ENCODE measurements at places on chromosomes 2 and 18.

- no peak for DNase-seq
Measured at GRCh38 chr2:166158546-166158945, 30.7 kb upstream of the SCN1A start.

DNA sequence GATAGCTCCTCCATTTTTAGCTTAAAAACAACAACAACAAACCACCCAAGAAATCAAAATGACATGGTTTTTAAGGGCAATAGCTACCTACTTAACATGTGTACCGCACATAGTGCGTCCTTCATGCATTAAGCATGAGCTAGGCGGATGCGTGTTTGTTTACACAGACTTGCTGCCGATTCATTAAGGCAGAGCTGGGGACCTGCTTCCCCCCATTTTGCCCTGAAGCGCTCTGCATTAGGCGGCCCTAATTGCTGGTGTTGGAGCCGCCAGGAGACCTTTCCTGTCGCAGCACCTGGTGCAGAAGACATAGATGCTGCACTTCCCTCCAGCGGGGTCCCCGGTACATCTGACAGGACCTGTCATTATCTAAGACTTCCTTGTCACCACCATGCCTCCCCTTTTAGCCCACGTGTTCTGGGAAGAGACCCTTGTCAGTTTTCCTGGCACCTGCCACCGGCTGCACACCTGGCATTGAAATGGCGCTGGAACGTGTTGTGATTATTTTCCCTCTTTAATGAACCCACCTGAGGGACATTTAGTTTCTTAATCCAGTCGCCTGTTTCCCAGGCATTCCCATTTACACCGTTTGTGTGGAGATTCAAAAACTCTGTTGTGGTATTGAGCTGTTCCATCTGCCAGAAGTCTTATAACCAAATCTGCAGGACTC, 261.1 kb upstream of the RAB12 start:
- no peak for DNase-seq

DNA sequence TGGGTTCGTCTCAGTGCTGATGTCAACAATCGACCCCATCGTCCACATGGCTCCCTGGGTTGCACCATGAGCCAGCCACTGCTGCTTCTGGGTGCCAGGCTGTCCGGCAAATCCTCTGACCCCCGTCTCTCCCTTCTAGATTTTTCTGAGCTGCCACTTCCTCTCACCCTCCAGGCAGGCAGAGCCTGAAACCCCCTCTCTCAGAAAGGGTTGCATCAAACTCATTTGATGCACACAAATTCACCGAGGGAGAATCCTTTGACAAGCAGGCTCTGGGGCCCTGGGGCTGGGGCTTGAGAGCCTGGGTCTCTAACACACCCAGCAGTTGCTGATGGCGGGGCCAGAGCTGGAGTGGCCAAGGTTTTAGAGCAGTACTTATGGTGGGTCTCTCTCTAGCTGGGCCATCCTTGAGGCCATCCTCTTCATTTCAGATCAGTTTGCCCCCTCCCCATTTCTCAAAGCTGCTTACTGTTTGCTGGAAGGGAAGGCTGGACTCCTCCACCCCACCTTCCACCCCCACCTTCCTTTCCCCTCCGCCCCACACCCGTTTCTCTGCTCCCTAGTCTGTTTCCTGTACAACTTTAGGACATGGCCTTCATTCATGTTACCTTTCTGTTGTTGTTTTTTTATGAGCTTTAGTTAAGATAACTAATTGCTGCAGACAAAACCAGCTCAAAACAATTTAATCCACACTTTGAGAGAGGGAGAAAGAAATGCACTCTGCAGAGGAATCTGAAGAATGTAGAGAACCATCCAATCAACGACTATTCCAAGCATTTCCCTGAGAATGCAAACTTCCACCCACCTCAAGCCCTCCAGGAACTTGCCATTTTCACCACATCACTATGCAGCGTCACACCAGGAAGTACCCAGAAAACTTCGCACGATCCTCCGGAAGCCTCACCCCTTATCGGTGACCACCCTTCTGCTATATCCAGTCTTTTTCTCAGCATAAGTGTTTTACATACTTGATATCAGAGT, 69.5 kb downstream of the ARL4C start:
- no peak for DNase-seq

GRCh38 chr2:60523963-60524362, 29.5 kb downstream of the BCL11A start:
- DNase-seq = no peak

DNA sequence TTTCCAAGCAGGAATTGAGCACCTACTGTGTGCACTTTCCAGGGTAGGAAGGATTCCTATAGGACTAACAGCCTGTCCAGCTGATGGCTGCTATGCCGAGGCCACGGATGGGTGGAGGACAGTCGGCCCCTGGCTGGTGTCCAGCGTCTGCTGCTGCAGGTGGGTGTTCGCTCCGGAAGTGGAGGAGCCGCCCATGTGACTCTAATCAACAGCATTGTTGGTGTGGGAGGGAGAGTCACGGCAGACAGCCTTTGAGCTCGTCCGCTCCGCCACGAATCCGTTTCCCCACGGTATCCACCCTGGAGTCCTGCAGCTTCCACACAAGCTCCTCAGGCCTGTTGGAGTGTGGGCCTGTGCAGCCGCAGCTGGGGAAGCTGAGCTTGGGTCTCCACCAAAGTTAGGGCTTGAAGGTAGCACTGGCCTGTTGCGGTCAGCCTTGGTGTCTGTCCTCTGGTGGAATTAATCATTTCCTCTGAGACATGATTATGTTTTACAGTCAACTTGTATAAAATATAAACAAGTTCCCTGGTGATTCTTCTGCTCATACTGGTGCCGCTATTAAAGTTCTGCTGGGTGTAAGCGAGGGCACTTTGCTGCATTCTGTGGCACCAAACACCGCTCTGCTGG, 185.9 kb upstream of the TPO start:
- DNase-seq = no peak

- DNase-seq = no peak
Measured at GRCh38 chr18:55048892-55049291, 89.6 kb upstream of the CCDC68 start.

DNA sequence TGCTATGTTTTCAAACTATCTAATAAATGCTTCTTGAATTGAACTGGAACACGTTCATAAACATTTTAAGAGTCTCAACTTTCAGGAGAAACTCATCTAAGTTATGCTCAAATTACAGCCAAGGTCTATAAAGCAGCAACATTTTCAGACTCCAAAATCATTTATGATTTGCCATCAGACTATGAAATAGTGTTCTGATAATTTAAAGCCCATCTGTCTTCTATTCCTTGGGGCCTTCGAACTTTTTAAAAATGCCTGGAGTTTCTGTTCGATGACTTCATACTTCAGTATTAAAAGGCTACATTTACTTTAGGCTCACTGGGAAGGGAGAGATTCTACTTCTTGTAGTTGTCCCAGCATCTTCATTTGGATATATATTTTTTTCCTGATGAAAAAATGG, 73.6 kb upstream of the NXPH2 start:
- no peak for DNase-seq

- no peak for DNase-seq
Measured at GRCh38 chr18:8856212-8856611, 150.9 kb downstream of the MTCL1 start.

DNA sequence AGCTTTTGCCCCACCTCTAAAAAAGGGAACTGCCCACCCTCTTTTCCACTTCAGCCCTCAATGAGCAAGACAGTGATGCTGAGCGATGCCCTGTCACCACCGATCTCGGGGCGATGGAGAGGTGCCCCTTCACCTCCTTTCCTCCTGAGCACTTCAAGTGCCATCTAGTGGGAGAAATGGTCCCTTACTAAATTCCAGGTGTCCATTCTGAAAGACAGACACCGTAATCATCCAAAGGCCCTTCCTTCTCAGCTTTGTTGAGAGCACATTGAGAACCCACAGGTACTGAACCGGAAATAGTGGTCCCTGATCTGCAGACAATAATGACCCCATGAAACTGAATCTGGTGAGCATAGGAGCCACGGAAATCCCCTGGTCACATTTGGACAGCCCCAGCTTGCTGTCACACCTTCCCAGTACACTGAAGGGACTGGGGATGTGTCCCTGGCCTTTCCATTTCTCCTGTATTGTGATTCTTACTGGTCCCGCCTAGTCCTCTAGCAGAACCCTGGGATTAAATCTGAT, 38.5 kb downstream of the KCTD18 start:
- DNase-seq = peak; percentile 70

DNA sequence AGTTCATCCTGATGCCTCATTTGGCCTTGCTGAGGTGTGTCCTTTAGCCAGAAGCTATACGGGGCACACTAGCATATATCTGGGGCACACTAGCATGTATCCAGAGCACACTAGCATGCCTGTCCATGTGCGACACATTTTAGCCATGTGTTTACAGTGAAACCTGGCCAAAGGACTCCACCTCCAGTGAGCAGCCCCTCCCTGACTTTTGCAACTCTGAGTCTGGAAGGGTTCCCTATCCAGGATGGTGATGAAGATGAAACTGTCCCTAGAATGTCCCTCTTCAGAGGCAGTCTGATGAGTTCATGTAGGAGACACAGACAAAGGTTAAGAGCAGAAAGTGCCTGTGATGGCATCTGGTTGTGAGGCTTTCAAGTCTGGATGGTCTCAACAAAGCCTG, 61.4 kb upstream of the LGALSL start:
- no peak for DNase-seq

DNA sequence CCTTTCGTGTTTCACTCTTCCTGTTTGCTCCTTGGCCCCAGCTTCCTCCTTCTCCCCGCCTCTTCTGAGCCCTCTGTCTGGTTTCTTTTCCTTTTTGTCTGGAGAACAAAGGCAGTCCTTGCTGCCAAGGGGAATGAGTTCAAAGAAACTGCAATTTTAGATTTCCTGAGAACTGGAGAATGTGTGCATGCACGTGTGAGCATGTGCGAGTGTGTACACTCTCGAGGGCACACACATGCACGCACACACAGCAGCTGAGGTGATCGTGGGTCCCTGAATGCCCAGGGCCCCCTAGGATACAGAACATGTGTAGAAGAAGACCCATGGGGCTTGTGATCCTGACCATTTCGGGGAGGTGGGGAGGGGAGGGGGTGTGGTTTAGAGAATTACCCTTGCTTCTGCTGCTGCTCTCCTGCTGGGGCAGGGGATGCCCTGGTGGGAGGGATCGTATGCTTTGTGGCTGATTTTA, 151.8 kb downstream of the DYSF start:
- DNase-seq = no peak

GRCh38 chr18:36829362-36830157, 633 bp downstream of the KIAA1328 start:
- no peak for DNase-seq

DNA sequence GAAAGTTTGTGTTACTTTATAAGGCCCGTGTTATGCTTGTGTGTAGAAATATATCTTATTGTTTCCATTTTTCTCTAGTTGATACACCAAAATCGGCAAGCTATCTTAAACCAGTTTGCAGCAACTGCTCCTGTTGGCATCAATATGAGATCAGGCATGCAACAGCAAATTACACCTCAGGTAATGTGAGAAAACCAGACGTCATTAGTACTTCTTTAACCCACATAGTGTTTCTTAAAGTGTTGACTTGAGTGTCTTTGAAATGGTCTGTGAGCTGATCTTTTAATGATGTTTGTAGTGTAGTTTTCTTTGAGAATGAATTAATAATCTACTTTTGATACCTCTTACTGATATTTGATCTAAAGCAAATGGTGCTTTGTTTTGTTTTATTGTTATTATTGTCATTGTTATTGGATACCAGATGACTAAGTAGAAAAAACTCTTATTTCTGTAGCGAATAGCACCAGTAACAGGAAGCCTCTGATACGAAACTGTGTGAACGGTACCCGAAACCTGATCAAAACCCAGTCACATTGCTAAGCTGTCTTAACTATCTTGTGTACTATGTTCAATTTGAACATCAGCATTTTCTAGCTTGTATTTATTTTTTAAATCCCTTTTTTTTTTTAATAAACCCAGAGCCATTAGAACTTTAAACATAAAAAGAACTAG, 53.7 kb downstream of the PTRHD1 start:
- DNase-seq = no peak

DNA sequence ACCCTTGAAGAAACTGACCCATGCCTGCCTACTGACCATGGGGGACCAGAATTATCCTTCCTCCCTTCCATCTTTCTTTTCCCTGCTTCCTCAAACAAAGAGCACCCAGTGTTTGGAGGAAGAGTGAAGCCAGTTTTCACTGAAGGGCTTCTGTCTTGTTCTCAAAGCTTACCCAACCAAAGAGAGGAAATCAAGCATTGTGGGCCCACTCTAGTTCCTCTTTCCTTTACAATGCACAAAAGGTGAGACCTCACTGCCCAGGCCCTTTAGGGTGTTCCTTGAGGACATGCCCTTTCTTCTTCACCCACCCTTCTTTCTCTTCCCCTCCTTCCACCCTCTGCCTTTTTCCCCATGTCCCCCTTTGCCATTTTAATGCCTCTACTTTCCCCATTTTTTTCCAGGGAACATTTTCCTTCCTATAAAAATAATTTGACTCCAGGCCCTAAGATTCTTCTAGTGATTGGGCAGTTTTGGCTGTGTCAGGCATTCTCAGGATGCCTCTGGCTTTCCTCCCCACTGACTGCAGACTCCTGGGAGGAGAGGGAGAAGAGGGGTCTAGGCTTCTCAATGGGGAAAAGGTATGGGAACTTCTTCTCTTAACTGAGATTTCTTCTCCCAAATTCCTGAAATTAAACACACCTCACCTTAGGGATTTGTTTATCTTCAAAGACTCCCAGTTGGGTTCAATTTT, 126.6 kb upstream of the RMDN2 start:
- DNase-seq = no peak

- no peak for DNase-seq
Measured at GRCh38 chr2:147095376-147095775, 749.5 kb upstream of the ACVR2A start.

DNA sequence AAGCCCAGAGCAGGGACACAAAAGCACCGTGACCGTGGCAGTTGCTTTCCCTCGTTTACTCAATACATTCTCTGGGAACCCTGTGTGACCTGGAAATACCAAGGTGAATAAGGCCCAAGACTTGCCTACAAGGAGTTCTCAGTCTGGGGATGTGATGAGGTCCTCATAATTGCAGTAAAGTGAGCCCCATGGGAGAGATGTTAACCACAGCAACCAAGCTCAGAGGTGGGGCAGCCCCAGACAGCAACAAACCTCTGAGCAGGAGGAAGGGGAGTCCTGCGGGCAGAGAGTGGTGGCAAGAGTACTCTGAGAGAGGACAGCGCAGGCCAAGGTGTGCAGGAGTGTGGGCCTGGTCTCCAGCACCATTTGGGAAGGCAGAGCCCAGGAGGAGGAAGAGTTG, 91.6 kb downstream of the TTC32 start:
- no peak for DNase-seq

Measured in hippocampal formation (tissue), 2 donors.